ENCODE measurements at places on chromosomes 11 and 22. TPM values are rescaled to one million over a fixed set of nuclear protein-coding genes. Genes with fewer than 3 reads are reported as not detected.

Gene SHANK2
- 22.5 TPM for total RNA-seq

Gene CHRM1
- total RNA-seq: not detected

Gene TOMT
- not detected for total RNA-seq

Gene MIAT
- total RNA-seq: 62.4 TPM

Gene HBE1
- total RNA-seq: not detected

Gene SMTNL1
- total RNA-seq: not detected

Gene IFITM1
- 666 TPM for total RNA-seq

Gene RTCB
- total RNA-seq: 75.9 TPM

Gene PLAAT3
- 35.1 TPM for total RNA-seq

Gene PLAAT2
- total RNA-seq: not detected

Gene SYT13
- 0.09 TPM for total RNA-seq

Gene CRYBB1
- total RNA-seq: 2.1 TPM

Gene OR52N4
- 1.0 TPM for total RNA-seq

Gene OSBP2
- 12.0 TPM for total RNA-seq

Gene LGALS1
- 204 TPM for total RNA-seq

Gene OR2D2
- total RNA-seq: not detected

Gene MN1
- total RNA-seq: 0.85 TPM

All from spleen (tissue), 13 donors.